Epithelial cell of proximal tubule (primary cell): ENCODE measurements at places on chromosomes 3 and 15. TPM values are rescaled to one million over a fixed set of nuclear protein-coding genes. Genes with fewer than 3 reads are reported as not detected.

GRCh38 chr3:32302601-32303398 is 64.3 kb downstream of the CMTM8 start:
- no peak for DNase-seq

The TMEM40 gene
- 3.0 and 11.8 TPM in 2 replicates for total RNA-seq

- no peak for DNase-seq
Observed at GRCh38 chr3:139131951-139132350, 87.3 kb upstream of the PRR23C start.

The CCR3 gene
- not detected in 2 replicates for total RNA-seq

The PRICKLE2 gene
- 2.5 and 5.1 TPM in 2 replicates for total RNA-seq

DNA sequence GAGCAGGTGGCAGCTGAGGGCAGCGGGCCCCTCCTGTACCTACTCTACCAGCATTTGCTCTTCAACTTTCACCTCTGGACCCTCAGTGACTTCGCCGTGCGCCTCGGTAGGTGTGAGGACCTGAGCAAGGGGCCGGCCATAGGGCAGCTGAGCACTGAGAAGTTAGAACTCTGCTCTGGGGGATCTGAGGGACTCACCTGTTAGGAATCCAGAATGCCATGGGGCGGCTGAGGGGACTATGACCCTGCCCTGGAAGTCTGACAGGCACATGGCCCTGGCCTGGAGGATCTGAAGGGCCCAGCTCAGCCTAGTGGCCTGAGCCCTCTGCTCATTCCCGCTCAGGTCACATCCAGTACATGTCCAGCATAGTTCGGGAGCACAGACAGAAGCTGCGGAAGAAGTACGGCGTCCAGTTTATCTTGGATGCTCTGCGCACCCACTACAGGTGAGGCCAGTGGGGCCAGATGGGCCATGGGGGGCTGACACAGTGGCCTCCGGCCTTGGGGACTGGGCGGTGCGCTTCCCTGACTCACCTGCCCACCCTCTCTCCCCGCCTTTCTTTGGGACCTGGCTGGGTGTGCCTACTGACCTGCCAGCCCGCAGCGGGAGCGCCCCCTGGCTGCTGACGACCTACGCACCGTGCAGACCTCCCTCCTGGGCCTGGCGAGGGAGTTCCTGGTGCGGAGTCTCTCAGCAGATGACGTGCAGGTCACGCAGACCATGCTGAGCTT is 18.8 kb downstream of the NBEAL2 start:
- no peak for DNase-seq

GRCh38 chr3:151813799-151814198 is at the start of gene AADAC:
Gene AADAC, plus strand, starts transcription at chr3:151814116. Its CDS starts 47 bp downstream, at chr3:151814163.
- DNase-seq, result no peak

The CD80 gene
- not detected in 2 replicates for total RNA-seq

DNA sequence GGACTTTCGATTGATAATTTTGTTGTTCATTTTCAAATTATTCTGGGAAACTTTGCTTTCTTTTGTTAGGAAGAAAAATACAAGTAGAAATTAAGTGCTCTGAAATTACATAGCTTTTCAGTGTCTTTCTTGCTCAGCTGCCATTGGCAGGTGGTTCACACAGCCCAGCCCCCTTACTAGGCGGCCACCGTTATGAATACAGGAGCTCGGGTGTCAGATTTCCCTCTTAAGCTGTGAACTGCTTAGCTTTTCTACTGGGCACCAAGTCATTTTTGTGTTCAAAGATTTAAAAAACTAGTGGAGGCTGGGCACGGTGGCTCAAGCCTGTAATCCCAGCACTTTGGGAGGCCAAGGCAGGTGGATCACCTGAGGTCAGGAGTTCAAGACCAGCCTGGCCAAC is 55.2 kb downstream of the HMG20A start:
- DNase-seq, result no peak

DNA sequence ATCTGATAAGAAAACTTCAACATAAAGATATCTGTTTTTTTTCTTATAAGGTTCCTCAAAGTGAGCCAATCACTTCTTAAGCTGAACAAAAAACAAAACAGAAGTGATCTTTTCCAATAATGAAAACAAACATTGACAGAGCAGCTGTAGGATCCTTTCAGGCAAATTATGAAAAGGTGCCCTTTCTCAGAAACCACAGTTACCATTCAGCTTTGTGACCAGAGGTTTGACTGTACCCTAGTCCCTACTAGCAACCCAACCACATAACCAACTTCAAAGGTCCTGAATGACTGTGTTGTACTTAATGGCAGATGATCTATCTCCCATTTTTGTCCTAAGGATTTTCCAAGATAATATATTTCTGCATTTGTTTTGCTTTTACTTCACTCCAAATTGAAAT is 39.4 kb upstream of the CCR2 start:
- DNase-seq, result no peak

- DNase-seq, result no peak
Observed at GRCh38 chr15:47972738-47973137, 148.1 kb upstream of the SLC24A5 start.

GRCh38 chr3:101026244-101026643 is 33.0 kb upstream of the ABI3BP start:
- DNase-seq, result no peak

DNA sequence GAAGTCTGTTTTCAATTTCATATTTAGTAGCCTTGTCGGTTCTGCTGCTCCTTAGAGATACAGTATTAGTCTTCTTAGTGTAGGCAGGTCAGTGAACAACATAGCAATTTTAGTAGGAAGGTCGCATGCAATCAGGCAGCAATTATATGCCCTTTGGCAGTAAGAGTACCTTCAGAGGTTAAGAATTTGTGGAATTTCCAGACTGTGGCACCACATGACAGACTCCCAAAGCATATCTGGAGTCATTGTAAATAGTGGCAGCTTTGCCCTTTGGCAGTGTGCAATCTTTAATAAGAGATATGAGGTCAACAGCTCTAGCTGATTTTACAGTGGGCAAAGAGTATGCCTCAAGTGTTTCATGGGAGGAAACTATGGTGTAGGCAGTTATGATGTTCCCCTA is 1532.5 kb upstream of the CADM2 start:
- no peak for DNase-seq

DNA sequence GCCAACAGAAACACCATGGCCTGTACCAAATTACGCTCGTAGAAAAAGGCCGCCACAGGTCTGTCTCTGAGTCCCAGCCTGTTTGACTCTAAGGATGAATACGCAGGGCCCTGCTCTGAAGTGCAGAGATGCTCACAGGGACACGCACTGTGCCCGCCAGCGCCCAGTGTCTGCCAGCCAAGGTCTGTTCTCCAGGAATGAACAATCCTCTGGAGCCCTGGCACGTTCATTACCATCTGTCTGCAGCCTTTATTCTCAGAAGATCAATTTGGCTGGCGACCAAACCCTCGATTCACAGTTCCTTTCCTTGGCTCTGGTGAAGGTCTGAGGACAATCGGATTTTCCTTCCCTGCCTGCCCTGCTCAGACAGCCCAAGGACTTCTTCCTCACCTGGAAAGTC is 66.3 kb downstream of the NIPA2 start:
- DNase-seq, result no peak

- no peak for DNase-seq
Observed at GRCh38 chr3:190249414-190249813, 72.8 kb downstream of the CLDN1 start.

The AHSG gene
- not detected in 2 replicates for total RNA-seq

- no peak for DNase-seq
Observed at GRCh38 chr15:67774626-67775025, 50.7 kb upstream of the SKOR1 start.

The NRG4 gene
- total RNA-seq, result not detected in 2 replicates

GRCh38 chr3:194907811-194908210 is 222.1 kb downstream of the FAM43A start:
- DNase-seq, result no peak

The KBTBD13 gene
- not detected in 2 replicates for total RNA-seq
